ENCODE measurements at places on chromosomes 2 and 18.

DNA sequence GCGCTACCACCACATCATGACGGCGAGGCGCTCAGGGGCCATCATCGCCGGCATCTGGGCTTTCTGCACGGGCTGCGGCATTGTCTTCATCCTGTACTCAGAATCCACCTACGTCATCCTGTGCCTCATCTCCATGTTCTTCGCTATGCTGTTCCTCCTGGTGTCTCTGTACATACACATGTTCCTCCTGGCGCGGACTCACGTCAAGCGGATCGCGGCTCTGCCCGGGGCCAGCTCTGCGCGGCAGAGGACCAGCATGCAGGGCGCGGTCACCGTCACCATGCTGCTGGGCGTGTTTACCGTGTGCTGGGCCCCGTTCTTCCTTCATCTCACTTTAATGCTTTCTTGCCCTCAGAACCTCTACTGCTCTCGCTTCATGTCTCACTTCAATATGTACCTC, 2.3 kb downstream of the MC5R start:
- H3K27ac ChIP-seq: no peak overlapping the region
- DNase-seq: no peak
- H3K36me3 ChIP-seq: no peaks in the 10 kb centered on the region
- no peaks in the 10 kb centered on the region for H3K27me3 ChIP-seq
- H3K4me3 ChIP-seq: no peak overlapping the region

- no peak for DNase-seq
- H3K4me1 ChIP-seq: no peaks in the 10 kb centered on the region
- no peaks in the 10 kb centered on the region for H3K36me3 ChIP-seq
- H3K27me3 ChIP-seq: no peaks in the 10 kb centered on the region
- H3K27ac ChIP-seq: no peak overlapping the region
These were observed 145.3 kb downstream of the C1D start for GRCh38 chr2:67917332-67918054.

DNA sequence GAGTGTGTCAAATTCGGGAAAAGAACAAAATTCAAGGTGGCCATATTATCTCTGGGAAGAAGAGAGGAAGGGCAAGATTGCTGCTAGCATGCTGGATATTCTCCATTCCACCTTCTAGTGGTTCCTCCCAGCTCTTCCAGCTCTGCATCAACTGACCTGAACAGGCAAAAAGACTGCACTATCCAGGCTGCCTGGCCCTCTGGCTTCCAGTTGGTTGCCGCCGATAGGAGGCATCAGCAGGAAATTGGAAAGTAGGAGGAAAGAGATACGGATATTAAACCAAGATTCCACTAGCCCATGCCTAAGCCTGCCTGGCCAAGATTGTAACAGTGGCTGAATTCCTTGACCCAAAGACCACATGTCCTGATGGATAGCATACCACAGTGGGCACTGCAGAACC, 1.7 kb upstream of the RTTN start:
- H3K36me3 ChIP-seq: no peaks in the 10 kb centered on the region
- no peaks in the 10 kb centered on the region for H3K27me3 ChIP-seq
- no peak overlapping the region for H3K27ac ChIP-seq

DNA sequence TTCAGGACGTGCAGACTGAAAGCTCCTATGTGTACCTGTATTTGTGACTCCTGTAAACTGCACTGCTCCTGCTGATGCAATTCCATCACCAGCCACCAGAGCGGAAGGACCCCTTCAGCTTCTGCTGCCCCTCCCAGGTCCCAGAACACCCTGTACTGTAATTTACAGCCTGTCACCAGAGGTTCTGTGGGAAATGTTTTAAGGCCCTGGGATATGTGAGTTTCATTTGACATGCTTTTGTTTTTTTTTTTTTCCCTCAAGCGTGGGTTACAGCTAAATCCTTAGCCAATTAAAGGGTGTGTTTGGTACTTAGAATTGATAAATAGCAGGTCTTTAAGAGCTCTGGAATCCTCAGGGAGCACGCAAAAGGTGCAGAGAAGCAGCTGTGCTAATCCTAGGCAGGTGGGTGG, 79.4 kb downstream of the KCTD1 start:
- H3K4me3 ChIP-seq: no peak overlapping the region
- H3K4me1 ChIP-seq: peaks cover 10% of the 10 kb centered on the region
- peak overlapping the region; percentile 65 for H3K27ac ChIP-seq
- no peaks in the 10 kb centered on the region for H3K27me3 ChIP-seq

GRCh38 chr2:218960309-218961165, 1.1 kb downstream of the CDK5R2 start:
- no peak overlapping the region for H3K4me3 ChIP-seq
- peaks cover 19% of the 10 kb centered on the region for H3K4me1 ChIP-seq
- H3K27me3 ChIP-seq: peaks cover 25% of the 10 kb centered on the region
- H3K36me3 ChIP-seq: no peaks in the 10 kb centered on the region
- no peak for DNase-seq
- H3K27ac ChIP-seq: no peak overlapping the region

DNA sequence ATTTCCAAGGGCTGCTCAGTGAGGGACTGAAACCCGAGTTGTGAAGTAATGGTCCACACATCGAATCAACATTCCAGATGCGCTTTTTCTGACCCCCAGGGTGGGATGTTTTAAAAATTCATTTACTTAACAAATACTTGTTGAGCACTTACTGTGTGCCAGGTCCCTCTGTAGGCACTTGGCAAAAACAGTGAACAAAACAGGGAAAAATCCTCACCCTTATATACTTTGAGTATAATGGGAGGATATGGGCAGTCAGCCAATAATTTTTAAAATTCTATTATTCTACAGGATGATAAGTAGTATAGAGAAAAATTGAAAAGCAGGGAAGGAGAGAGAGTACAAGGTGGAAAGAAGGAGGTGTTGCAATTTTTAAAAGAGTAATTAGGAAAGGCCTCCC, 31.3 kb upstream of the AFTPH start:
- DNase-seq: no peak
- no peaks in the 10 kb centered on the region for H3K27me3 ChIP-seq
- H3K4me1 ChIP-seq: peaks cover 6% of the 10 kb centered on the region
- H3K4me3 ChIP-seq: no peak overlapping the region

DNA sequence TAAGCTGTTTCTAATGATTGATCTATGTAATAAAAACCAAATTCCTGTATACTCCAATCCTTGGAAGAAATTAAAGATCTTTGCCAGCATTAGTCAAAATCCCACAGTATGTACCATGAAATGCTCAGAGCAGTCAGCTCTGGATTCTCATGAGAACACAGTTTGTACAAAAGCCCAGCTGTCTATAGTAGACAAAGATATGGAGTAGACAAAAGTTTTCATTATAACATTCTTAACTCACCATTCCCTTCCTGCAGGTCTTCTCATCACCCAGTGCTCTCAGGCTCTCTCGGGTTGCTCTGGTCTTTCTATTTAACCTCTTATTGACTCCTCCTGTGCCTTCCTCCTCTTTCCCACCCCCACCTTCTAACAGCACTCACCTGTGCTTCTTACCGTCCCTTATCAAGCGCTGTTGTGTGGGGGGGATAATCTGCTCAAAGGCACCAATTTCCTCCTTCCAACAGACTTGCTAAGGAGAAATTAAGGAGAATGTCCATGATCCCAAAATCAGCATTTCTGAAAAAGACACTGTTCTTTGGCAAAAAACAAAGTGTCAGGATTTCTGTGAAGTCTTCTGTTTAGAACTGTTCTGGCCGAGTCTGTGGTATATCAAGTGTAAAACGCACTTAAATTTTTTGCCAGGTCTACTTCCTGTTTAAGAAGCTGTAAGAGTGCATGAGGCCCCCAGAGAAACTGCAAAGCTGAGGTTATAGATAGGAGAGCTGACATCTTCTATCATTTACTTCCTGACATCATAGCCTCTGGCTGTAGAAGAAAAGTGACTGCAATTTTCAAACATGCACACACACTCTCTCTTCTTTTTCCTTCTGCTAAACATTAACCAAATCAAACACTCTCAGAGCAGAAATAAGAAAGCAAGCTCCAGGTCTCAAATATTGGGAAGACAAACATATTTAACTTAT, 144.1 kb downstream of the EVA1A start:
- no peak overlapping the region for H3K4me3 ChIP-seq
- H3K27ac ChIP-seq: no peak overlapping the region
- no peaks in the 10 kb centered on the region for H3K36me3 ChIP-seq

GRCh38 chr2:50167271-50167670, 864.7 kb downstream of the NRXN1 start:
- no peaks in the 10 kb centered on the region for H3K27me3 ChIP-seq
- H3K27ac ChIP-seq: no peak overlapping the region
- no peak overlapping the region for H3K4me3 ChIP-seq
- H3K36me3 ChIP-seq: no peaks in the 10 kb centered on the region
- no peaks in the 10 kb centered on the region for H3K4me1 ChIP-seq

- H3K36me3 ChIP-seq: no peaks in the 10 kb centered on the region
- no peak for DNase-seq
- H3K27me3 ChIP-seq: no peaks in the 10 kb centered on the region
- H3K4me3 ChIP-seq: no peak overlapping the region
- no peak overlapping the region for H3K27ac ChIP-seq
- H3K4me1 ChIP-seq: no peaks in the 10 kb centered on the region
These were observed 109.7 kb downstream of the CD8B2 start for GRCh38 chr2:106596844-106597243.

- H3K4me3 ChIP-seq: no peak overlapping the region
- H3K4me1 ChIP-seq: no peaks in the 10 kb centered on the region
- H3K36me3 ChIP-seq: no peaks in the 10 kb centered on the region
- no peak for DNase-seq
- H3K27ac ChIP-seq: no peak overlapping the region
- no peaks in the 10 kb centered on the region for H3K27me3 ChIP-seq
These were observed 560.7 kb downstream of the STK39 start for GRCh38 chr2:167686691-167687090.

DNA sequence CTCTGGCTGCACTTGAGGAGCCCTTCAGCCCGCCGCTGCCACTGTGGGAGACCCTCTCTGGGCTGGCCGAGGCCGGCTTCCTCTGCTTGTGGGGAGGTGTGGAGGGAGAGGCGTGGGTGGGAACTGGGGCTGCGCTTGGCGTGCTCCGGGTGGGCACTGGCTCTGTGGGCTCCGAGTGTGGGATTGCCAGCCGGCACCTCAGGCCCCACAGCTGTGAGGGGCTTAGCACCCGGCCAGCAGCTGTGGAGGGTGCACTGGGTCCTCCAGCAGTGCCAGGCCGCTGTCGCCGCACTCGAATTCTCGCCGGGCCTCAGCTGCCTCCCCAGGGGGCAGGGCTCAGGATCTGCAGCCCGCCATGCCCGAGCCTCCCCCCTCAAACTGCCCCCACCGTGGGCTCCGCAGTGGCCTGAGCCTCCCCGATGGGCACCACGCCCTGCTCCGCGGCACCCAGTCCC, 808.0 kb upstream of the SOX11 start:
- no peaks in the 10 kb centered on the region for H3K36me3 ChIP-seq
- H3K27ac ChIP-seq: no peak overlapping the region
- no peaks in the 10 kb centered on the region for H3K4me1 ChIP-seq
- H3K27me3 ChIP-seq: no peaks in the 10 kb centered on the region
- no peak for DNase-seq
- H3K4me3 ChIP-seq: no peak overlapping the region

DNA sequence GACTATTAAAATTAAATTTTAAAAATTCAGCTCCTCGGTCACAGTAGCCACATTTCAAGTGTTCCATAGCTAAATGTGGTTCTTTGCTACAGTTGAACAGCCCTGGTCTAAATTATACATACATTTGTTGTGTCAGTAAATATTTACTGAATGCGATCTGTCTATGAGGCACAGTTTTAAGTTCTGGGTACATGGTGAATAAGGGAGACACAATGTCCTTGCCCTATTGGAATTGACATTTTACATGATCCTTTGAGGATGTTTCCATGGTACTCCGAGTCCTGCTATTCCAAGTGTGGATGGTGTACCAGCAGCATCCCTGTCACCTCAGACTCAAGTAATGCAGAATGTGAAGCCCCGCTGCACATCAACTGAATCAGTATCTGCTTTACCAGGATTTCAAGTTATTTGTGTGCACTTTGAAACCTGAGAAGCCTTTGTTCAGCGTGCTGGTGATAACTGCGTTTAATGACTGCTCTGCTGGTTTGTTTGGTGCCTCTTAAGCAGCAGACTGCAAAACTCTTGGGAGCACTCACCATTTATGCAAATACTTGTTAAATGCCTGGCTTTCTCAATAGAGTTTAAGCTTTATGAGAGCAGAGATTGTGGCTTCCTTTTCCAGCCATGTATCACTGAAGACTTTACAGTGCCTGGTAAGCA, 1.5 kb downstream of the GALNT1 start:
- no peaks in the 10 kb centered on the region for H3K36me3 ChIP-seq
- no peak for DNase-seq
- no peak overlapping the region for H3K4me3 ChIP-seq

DNA sequence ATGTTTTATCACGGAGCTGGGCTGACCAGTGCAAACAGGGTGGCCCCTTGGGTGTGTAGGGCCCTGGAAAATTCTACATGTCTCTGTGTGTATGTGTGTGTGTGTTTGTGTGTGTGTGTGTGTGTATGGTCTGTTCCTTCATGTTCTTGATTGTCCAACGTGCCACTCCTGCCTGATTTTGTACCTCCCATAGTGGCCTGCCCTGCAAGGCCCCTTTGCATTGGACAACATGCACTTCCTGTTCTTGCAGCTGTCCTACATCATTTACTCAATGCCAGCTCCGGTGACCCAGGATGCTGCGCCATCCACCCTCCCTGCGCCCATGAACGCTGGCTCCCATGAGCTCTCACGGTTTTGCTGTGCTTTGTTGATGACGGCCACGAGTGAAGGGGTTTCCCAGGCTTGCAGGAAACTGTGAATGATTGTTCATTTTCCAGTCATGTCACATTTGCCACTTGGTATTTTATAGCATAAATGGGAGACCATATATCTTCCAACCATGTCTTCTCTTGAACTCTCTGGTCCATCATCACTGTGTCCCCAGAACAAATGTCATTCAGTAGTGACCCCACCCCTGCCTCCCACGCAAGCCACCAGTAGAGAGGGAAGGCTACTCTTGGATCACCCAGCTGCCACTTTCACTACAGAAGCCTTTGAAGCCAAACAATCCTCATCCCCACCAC, 69.7 kb upstream of the NCK2 start:
- no peak overlapping the region for H3K27ac ChIP-seq
- H3K4me1 ChIP-seq: no peaks in the 10 kb centered on the region
- DNase-seq: no peak
- no peaks in the 10 kb centered on the region for H3K36me3 ChIP-seq
- no peak overlapping the region for H3K4me3 ChIP-seq

DNA sequence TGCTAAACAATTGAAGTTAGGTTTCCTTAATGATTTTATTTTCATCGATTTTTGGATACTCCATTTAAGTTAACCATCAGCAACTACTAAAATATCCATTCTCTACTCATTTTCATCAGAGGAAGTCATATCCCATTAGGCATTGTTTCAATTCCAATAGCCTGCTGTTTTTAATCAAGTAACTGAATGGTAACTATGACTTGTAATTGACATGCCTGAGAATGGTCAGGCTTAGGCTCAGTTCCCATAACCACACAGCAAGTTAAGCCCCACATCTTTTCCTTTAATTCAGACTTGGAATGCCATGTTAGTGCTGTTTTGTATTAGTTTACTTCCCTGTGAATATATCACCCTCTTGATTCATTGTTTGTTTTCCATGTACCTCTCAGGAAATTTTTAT, 398.8 kb downstream of the ARHGAP15 start:
- H3K4me3 ChIP-seq: no peak overlapping the region
- no peak overlapping the region for H3K27ac ChIP-seq
- H3K27me3 ChIP-seq: no peaks in the 10 kb centered on the region
- no peak for DNase-seq
- H3K36me3 ChIP-seq: no peaks in the 10 kb centered on the region
- H3K4me1 ChIP-seq: no peaks in the 10 kb centered on the region

GRCh38 chr2:56754066-56754615, 570.4 kb downstream of the CCDC85A start:
- H3K27me3 ChIP-seq: no peaks in the 10 kb centered on the region
- no peak overlapping the region for H3K4me3 ChIP-seq
- no peak overlapping the region for H3K27ac ChIP-seq

GRCh38 chr18:25880441-25880840, 210.0 kb downstream of the SS18 start:
- H3K4me3 ChIP-seq: no peak overlapping the region
- DNase-seq: no peak
- H3K4me1 ChIP-seq: no peaks in the 10 kb centered on the region
- H3K27ac ChIP-seq: no peak overlapping the region
